ENCODE measurements at places on chromosomes 6 and 20.

GRCh38 chr20:62339647-62340062 lies 27.5 kb downstream of the LAMA5 start:
- DNase-seq, result no peak

DNA sequence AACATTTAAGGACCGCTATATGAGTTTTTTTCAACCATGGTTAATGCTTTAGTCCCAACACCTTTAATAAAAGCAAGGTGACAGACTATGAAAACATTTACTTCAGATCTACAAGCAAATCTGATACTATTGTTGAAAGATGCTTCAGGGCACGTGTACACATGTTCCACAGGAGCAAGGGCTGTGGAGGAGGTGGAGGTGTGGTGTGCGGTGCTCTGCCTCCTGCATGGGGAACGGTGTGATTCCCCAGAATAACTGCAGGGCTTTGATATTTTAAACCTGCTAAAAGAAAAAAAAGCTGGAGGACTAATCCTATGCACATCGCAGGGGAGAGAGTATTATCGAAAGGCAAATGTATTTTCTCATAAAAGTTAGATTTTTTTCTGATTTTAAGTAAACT lies 188.1 kb upstream of the CEP162 start:
- no peak for DNase-seq

- DNase-seq, result no peak
Measured at GRCh38 chr6:143900358-143900757, 36.1 kb downstream of the ZC2HC1B start.

GRCh38 chr6:82893889-82894652 lies 171.6 kb downstream of the UBE3D start:
- no peak for DNase-seq

GRCh38 chr6:167422934-167423333 lies 98.0 kb downstream of the TTLL2 start:
- DNase-seq, result no peak

DNA sequence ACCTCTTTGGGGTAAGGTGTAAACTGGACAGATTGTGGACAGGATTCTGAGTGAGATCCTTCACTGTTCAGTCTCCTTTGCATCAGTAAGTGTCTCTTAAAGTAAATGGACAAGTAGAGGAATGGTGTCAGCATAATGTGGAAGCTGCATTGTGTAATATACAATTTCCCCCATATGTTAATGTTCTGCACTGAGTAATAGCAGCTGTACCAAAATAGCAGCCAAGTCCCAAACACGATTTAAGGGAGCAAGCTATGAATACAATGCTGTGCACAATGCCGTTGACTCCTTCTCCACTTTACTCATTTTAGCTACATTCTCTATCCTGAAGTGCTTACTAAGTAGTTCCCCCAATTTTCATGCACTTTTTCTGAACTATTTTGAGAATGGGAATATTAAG lies 21.1 kb upstream of the TRIM26 start:
- no peak for DNase-seq
